ENCODE measurements at places on chromosomes 3 and 15.

DNA sequence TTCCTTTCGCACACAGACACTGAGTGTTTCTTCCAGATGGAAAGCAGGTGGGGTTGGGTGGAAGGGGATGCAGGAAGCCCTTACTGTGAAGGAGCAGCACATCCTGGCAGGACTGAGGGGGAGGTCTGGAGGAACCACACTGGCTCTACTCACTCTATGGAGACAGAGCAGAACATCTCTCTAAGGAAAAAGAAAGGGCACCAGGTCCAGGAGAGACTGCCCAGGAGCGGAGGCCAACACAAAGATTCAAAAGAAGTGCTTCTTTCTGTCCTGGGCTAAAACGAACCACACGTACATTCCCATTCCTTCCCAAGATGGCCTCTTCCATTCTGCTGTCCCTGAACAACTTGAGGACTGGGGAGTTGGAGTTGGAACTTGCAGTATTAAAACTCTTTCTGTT is 13.8 kb upstream of the VIPR1 start:
- no peak for DNase-seq

DNA sequence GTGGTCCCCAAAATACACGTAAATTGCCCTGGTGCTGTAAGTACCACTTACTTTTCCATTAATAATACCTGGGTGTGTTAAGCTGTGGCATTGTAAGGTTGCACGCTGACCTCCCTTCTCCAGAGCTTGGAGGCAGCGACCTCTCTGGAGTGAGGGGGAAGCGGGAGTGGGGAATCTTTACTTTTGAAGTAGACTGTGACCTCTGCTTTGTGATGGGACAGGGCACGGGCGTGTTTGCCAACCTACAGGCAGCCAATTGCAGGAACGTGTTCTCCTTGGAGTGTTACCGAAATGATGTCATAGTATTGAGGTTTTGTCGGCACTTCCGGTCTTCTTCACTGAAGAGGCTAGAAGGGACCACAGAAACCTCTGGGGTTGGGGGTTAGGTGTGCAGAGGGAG is 227.3 kb upstream of the C2CD4B start:
- no peak for DNase-seq

DNA sequence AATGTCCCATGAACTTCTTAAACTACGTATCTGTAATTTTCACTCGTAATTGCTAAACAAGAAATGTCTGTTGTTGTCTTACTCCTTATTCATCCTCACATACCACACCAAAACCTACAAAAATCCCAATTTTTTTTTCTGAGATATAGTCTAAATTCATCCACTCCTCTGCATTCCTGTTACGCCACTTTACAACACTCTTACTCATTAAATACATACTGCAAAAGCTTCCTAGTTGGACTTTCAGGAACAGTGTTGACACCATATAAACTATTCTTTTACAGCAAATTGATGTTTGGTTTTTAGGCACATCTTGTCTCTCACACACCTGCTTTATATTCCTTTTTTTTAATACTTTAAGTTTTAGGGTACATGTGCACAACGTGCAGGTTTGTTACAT is 934.9 kb upstream of the CADM2 start:
- DNase-seq, result no peak

GRCh38 chr3:130609166-130609979 is 92.4 kb downstream of the COL6A6 start:
- DNase-seq, result no peak

DNA sequence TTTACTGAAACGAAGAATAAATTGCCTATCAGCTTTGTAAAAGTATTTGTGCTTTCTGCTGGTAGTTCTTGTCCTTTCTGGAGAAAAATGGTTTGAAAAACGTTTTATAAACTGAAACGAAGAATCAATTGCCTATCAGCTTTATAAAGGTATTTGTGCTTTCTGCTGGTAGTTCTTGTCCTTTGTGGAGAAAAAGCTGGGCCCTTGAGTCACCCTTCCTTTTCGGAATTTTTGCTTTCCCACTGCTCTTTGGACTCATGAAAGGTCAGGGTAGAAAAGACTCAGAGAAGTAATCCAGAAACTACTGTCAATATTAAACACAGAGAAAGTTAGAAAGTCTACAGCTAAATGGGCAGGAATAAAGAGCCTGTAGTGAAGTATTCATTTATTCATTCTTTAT is 72.8 kb downstream of the EOMES start:
- no peak for DNase-seq

DNA sequence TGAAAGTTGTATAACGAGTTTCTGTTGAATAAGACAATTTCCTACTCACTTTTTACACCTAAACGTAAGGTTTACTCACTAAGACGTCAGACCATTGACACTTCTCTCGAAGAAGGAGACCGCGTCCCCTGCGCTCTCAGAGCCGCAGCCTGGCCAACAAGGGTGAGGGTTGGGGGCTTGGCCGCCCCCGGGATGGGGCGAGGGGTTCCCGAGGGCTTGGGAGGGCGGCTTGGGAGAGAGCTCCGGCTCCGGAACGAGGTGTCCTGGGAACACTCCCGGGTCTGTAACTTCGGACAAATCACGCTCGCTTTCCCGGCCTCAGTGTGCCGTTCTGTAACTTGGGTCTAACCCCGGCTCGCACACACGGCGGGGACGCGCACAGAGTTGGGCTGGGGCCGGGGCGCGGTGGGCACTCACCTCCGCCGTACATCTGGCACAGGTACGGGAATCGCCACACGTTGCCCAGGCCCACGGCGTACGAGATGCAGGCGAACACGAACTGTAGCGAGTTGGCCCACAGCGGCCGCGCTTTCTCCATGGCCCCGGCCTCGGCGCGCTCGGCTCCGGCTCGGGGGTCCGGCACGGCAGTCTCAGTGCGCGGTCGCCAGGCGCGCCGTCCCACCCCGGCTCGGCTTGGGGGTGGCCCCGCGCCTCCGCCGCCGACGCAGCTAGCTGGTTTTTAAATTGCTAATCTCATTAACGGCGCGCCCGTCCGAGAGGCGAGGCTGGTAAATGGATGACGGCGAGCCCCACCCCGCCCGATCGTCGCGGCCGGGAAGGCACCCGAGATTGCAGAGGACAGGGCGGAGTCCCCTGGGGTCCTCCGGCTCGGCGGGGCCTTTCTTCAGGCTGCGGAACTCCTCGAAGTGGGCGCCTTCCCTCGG is at the start of gene SLC6A20:
SLC6A20 (minus strand) TSS at position 655 of the 884 bp plus-strand sequence; CDS start at position 538, 117 bp downstream.
- no peak for DNase-seq

DNA sequence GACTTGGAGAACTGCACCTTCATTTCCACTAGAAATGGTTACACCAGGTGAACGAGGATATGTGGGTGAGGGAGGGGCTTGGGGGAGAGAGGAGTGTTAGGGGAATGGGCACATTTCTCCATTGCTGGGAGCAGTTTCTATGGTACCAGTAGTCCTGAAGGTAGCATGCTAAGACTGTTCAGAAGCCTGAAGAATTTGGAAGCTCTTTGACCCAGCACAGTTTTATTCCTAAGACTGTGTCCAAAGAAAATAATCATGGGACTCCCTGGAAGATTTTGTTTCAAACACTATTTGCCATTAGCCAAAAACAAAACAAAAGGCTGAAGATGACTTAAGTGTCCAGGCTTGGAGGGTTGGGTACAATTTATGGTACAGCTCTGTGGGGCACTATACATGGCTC is 32.1 kb downstream of the ST6GAL1 start:
- no peak for DNase-seq

- no peak for DNase-seq
These were observed at the start of gene AADAC for GRCh38 chr3:151813799-151814198. Gene AADAC (plus strand): TSS chr3:151814116. CDS start chr3:151814163, 47 bp downstream.

DNA sequence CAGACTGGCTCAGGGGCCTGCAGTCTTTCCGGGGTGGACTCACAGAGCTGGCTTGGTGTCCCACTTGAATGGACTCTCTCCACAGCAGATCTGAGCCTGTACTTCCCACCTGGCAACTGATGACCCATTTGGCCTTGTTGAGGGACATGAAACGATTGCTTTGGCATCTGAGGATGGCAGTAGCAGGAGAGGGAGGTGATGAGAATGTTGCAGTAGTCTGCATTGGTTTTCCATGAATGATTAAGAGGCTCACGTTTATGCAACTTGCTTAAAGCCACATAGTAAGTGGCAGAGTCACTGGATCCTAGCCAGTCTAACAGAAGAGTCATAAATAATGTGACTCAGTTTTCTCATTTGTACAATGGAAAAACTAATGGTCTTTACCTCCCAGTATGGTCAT is 21.9 kb downstream of the IL20RB start:
- DNase-seq, result no peak

DNA sequence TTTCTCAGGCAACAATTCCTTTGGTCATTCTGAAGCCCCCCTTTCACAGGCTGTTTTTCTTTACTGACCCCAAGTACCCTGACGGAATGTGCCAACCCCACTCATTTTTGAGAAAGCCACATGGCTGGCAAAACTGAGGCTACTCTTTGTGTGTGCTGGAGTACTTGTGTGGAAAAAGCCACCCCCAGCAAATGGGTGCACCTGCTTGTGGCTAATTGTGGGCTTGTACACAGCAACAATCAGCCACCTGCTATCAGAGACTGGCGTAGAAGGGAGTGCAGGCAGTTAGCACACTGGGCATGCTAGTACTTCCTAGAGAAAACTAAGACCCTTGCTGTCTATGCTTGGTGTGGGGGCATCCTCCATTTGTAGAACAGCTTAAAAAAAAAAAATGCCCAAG is 110.1 kb upstream of the LMOD3 start:
- no peak for DNase-seq
